ENCODE measurements at places on chromosomes 3 and 15.
A peak's percentile ranks its signal among the peaks of the same experiment; 100 is the strongest.

DNA sequence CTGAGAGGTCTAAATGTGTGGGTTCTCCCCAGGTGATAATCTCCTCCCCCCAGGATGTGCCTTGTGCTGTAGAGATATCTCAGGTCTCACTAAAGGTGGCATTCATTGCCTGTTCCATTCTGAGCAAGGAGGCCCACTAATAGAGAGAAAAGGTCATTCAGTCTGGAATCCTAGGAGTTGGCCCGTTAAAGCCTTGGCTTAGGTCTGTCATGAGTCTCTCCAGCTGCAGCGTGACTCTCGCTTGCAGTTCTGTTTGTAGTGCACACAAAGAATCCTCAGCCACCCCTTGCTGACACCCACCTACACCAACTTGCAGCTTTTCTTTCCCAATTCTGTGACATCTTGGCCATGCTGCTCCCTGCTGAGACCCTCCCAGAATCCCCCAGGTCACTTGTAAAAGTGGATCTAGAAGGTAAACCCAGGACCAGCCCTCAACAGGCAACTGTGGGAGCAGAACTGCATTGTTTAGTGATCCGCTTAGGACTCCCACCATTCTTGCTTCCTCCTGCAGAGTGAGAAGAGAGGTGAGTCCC is 17.7 kb downstream of the MAGEF1 start:
- DNase-seq = no peak

DNA sequence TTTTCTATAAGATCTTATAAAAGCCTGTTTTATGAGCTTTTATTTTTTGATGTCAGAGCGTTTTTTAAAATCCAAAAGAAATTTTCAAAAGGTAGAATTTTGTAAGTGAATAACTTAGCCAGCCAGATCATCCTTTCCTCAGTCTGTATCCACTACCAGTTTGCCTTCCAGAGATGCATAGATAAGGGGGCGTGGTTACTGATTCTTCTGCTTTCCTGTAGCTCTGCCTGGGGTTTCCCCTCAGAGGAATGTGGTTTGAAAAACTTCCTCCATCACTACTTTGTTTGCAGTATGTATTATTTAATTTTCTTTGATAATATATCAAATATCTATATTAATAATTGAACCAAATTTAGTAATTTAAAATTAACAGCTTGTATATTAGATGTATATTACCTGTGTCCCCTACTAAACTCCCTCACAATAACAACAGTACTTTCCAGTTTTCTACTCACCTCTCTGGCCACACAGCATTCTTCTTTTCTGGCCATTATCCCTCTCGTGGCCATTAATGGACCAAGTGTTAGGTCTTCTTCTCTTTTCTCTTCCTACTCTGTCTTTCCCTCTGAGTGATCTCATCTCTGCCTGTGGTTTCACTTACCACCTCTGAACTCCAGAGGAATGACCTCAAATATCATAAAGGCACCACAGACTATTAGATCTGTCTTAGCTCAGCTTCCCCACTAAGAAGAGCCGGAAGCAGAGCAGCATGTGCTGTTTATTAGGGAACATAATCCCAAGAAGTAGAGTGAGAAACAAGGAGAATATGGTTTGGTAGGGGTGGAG is 239.7 kb downstream of the UBE2E2 start:
- peak; percentile 57 for DNase-seq

DNA sequence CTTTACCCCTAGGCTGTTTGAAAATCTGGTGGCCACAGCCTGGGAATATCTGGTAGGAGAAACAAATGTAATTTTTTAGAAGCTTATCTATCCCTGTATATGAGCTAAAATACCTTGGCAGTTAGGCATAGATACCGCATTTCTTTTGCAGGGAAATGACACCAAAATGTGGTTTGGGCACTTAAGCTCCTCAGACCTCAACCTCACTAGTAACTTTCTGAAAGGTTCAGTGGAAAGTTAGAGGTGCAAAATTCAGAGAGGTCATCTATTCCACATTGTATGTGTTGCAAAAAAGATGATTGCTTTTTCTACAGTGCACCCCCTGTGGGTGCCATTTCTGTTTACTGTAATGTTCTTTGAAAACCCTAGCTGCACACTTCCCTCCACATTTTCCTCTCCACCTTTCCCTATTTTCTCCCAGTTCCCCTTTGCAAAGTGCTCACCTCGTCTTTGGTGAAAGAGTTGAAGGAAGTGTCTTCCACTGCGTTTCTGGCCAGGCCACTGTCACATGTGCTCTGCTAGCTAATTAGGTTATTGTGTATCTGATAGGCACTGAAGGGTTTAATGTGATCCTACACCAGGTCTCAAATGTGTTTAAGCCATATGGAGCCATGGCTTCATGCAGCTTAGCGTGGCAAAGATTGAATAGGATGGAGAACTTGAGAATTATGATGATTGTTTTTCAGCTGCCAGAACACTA is 1.3 kb downstream of the SACM1L start:
- peak; percentile 78 for DNase-seq

- DNase-seq = no peak
These were observed 855 bp downstream of the GMPPB start for GRCh38 chr3:49722896-49723295.

GRCh38 chr3:46370839-46371518 is at the start of gene CCR5:
Gene CCR5, plus strand, starts transcription at chr3:46370946. Its CDS starts 1,957 bp downstream, at chr3:46372903.
- DNase-seq = no peak

GRCh38 chr3:132694991-132695390 is 27.2 kb downstream of the NPHP3 start:
- DNase-seq = no peak

DNA sequence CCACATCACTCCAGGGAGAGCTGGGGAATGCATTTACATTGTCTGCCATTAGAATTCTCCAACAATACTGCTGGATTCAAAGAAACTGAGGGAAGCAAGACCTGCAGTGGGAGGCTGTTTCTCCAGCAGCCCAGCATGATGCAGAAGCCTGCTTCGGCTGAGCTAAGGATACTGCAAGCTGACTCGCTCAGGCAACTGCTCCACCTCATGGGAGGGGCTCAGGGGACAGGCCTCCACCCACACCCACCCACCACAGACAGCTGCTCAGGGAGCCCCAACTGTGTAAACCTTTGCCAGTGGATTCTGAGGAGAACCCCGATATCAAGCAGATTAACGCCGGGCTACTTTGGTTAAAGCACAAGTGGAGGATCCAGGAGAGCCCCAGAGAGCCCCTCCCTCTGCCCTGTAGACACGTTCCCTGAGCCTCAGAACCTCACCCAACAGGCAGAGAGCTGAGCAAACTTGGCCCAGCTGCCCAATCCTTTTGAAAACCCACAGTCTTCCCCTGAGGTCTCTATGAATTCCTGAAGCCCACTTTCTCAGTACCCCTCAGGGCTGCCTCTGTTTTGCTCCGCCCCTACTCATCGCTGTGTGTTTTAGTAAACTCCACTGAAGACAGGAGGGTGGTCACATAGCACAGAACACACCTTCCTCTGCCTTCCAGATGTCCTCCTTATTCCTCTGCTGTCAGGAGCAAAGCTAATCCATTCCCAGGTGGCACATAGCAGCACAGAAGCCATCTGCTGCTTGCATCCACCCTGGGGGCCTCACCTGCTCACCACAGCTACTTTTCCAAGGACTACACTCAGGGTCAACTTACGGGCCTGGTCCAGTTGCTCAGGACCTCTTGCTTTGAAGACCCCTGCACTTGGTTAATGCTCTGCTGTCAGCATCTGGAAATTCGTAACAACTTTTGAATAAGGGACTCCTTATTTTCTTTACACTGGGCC is 269.0 kb downstream of the ABHD5 start:
- no peak for DNase-seq

- DNase-seq = no peak
These were observed 1.6 kb upstream of the PPIB start for GRCh38 chr15:64164436-64164835.

DNA sequence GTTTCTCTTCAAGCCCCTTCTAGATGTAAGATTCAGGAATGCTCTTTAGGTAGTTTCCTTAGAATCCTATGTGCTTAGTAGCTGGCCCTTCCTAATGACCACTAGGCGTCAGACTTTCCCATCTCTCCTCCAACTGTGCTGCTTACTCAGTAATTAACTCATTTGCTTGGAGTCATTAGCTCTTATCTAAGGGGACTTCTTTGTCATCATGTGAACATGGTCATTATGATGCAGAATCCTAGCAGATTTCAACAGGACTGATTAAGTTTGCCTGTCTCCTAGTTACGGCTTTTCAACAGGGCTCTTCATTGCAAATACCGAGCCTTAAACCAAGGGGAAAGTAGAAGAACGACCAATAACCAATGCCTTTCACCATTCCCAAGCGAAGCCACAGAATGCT is 46.4 kb downstream of the GJD2 start:
- DNase-seq = peak; percentile 60

DNA sequence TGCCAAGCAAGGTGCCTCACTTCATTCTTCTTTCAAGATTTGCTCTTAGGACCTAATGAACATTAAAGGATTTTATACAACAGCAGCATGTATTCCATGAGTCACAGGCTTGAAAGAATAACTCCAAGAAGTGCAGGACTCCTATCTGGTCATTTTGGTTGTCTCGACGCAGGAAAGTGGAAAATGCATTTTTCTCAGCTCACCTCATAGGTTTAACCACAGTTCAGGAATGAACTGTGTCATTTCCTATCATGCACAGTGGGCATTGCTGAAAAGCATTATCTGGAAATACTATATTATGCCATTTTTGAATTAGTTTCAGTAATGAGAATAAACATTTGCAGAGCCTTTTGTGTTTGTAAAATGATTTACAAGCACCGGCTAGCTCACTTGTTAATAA is 98.7 kb upstream of the BFSP2 start:
- no peak for DNase-seq

- peak; percentile 91 for DNase-seq
These were observed 318.7 kb upstream of the STT3B start for GRCh38 chr3:31213869-31214486.

- DNase-seq = no peak
These were observed 4.7 kb downstream of the SLC9A9 start for GRCh38 chr3:143843587-143843986.

DNA sequence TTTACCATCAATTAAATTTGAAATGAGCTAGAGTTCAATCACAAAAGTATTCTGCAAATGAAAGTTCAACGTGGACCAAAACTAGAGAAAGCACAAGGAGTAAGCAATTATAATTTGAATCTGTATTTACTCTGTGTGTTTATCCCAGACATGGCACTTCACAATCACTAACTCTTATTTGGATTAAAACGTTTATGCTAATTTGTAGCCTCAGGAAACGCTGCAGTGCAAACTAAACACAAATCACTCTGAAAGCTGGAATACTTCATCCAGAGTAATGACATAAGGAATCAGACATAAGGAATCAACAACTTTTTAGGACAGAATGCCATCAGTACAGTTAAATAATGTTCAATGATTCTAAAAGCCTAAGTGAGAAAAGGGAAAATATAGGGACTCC is 18.5 kb downstream of the CEP152 start:
- no peak for DNase-seq

DNA sequence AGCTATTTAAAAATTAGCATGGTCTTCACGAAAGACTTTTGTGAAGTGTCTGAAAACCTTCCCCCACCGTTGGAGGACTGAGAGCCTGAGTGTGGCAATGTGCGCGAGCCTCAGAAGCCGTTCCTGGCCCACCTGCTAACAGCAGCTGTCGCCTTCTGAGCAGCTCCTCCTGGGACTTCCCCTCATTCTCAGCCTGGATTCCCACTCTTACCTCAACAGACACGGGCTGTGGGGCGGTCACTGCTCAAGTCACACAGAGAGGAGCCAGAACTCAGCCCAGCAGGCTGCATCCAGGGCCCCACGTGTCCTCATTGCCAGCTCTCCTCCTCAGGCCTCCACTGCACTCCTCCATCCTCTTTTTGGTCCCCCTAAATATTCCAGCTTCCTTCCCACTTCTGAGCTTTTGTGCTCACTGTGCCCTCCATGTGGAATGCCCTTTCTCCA is 7.8 kb downstream of the DNASE1L3 start:
- no peak for DNase-seq

DNA sequence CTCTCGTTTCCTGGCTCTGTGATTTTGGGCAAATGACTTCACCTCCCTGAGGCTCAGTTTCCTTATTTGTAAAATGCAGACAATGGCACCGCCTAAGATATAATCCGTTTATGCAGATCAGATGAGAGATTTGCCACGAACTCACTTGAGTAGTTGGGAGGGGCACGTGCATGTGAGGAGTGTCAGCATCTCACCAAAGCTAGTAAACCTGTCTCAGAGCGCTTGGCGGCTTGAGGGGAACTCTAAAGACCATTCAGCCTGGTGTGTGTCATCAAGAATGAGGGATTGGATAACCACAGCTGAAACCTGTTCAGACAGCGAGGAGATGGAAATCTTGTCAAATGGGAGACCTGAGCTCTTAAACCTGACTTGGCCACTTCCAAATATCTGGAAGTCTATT is 48.7 kb downstream of the BDH1 start:
- no peak for DNase-seq

- no peak for DNase-seq
These were observed 27.5 kb downstream of the AQP9 start for GRCh38 chr15:58165661-58166060.

GRCh38 chr3:87390353-87390752 is 114.0 kb upstream of the POU1F1 start:
- no peak for DNase-seq

GRCh38 chr3:188712991-188713390 is 458.8 kb upstream of the TPRG1 start:
- no peak for DNase-seq

- DNase-seq = peak; percentile 55
These were observed 10.4 kb downstream of the PPCDC start for GRCh38 chr15:75033809-75034208.

- DNase-seq = no peak
These were observed 57.3 kb downstream of the TGFBR2 start for GRCh38 chr3:30663533-30664241.

DNA sequence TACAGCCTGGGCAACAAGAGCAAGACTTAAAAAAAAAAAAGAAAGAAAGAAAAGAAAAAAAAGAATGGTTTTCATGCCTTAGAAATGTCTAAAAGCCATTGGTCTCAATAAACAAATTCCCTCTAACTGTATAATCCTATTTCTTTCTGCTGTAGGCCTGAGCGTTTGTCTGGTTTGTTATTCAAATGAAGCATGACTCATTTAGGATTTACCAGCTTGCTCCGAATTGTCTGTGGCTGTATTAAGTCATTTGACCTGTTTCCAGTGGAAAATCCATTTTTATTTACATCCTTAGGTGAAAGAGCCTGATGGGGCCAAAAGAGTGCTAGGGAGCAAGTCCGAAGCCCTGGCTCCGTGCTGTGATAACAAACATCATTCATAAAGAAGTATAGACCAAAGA is 73.8 kb downstream of the BDH1 start:
- no peak for DNase-seq

- no peak for DNase-seq
These were observed 3.6 kb upstream of the IMPDH2 start for GRCh38 chr3:49032646-49033304.

All from NB4 (cell line).